Progenitor cell of endocrine pancreas (in vitro differentiated cells): ENCODE measurements at places on chromosomes 1 and 21.

GRCh38 chr1:161915051-161915503 is 108.6 kb downstream of the OLFML2B start:
- no peak for DNase-seq
- H3K36me3 ChIP-seq: no peaks in the 10 kb centered on the region
- no peaks in the 10 kb centered on the region for H3K27me3 ChIP-seq
- no peaks in the 10 kb centered on the region for H3K4me1 ChIP-seq

DNA sequence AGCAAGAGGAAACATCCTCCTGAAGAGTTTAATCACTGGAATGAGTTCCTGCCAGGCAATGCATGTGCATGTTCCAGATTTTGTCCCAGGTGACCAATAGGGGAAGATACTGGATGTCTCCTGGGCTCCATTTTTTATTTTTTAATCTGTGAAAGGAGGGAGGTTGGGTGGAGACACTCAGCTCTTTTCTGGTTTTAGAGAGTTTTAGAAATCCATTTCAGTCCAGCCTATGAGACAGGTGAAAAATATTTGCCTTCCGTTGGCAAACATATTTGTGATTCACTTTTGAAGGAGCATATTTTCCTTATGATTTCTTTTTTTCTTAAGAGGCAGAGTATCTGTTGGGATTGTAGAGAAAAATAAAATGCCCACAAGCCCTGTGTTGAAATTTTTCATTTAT is 70.7 kb downstream of the ABCA4 start:
- no peak overlapping the region for H3K4me3 ChIP-seq
- peaks cover 8% of the 10 kb centered on the region for H3K27me3 ChIP-seq
- no peak overlapping the region for H3K27ac ChIP-seq
- H3K4me1 ChIP-seq: peaks cover 20% of the 10 kb centered on the region

- H3K27ac ChIP-seq: no peak overlapping the region
- no peaks in the 10 kb centered on the region for H3K4me1 ChIP-seq
- DNase-seq: no peak
- no peak overlapping the region for H3K4me3 ChIP-seq
Observed at GRCh38 chr21:25813917-25814316, 79.1 kb downstream of the GABPA start.

DNA sequence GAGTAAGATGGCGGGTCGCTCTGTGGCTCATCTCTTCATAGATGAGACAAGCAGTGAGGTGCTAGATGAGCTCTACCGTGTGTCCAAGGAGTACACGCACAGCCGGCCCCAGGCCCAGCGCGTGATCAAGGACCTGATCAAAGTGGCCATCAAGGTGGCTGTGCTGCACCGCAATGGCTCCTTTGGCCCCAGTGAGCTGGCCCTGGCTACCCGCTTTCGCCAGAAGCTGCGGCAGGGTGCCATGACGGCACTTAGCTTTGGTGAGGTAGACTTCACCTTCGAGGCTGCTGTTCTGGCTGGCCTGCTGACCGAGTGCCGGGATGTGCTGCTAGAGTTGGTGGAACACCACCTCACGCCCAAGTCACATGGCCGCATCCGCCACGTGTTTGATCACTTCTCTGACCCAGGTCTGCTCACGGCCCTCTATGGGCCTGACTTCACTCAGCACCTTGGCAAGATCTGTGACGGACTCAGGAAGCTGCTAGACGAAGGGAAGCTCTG is 2.4 kb downstream of the TNFAIP8L2 start:
- no peak for DNase-seq

DNA sequence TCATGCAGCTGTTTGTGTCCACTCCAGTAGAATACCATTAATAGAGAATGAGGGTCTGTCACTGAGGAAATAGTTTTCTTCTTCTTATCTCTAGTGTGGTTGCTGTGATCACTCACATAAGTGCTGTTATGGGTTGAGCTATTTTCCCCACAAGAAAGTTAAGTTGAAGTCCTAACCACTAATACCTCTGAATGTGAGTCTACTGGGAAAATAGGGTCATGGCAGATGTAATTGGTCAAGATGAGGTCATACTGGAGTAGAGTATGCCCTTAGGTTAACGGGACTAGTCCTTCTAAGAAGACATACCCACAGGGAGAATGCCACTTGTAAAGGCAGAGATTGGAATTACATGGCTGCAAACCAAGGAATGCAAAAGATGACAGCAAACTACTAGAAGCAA is 70.5 kb upstream of the COL24A1 start:
- no peaks in the 10 kb centered on the region for H3K36me3 ChIP-seq
- H3K4me1 ChIP-seq: peaks cover 9% of the 10 kb centered on the region
- H3K4me3 ChIP-seq: no peak overlapping the region

- DNase-seq: no peak
- H3K27me3 ChIP-seq: no peaks in the 10 kb centered on the region
- no peaks in the 10 kb centered on the region for H3K36me3 ChIP-seq
Observed at GRCh38 chr1:192252776-192253175, 64.0 kb upstream of the RGS21 start.

GRCh38 chr1:6275826-6276782 is 15.2 kb upstream of the GPR153 start:
- peaks cover 4% of the 10 kb centered on the region for H3K4me1 ChIP-seq
- no peak for DNase-seq
- H3K4me3 ChIP-seq: no peak overlapping the region
- H3K27me3 ChIP-seq: no peaks in the 10 kb centered on the region

DNA sequence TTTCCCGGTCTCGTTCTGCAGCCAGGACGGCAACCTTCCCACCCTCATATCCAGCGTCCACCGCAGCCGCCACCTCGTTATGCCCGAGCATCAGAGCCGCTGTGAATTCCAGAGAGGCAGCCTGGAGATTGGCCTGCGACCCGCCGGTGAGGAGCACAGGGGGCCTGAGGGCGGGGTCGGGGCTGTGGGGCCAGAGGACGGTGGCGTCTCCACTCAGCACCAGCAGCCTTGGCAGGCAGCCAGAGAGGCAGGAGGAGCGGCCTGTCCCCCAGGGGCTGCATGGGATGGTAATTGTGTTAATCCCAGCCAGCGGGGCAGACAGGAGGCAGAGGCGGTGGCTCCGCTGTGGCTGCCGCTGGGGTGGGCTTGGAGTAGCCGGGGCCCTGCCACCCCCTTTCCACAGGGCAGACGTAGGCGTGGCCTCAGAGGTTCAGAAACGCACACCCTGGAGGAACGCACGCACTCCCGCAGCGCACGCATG is 12.1 kb downstream of the SAMD11 start:
- no peaks in the 10 kb centered on the region for H3K36me3 ChIP-seq
- peaks cover 19% of the 10 kb centered on the region for H3K4me1 ChIP-seq
- no peak overlapping the region for H3K27ac ChIP-seq
- no peak for DNase-seq
- peaks cover 38% of the 10 kb centered on the region for H3K27me3 ChIP-seq

GRCh38 chr1:206703661-206704060 is 19.0 kb downstream of the MAPKAPK2 start:
- H3K27me3 ChIP-seq: no peaks in the 10 kb centered on the region
- no peak overlapping the region for H3K4me3 ChIP-seq
- DNase-seq: no peak
- H3K27ac ChIP-seq: no peak overlapping the region
- H3K4me1 ChIP-seq: peaks cover 39% of the 10 kb centered on the region

- peak overlapping the region; percentile 73 for H3K4me3 ChIP-seq
- no peaks in the 10 kb centered on the region for H3K36me3 ChIP-seq
- H3K27me3 ChIP-seq: peaks cover 55% of the 10 kb centered on the region
- H3K4me1 ChIP-seq: peaks cover 19% of the 10 kb centered on the region
Observed at GRCh38 chr1:223133306-223133823, 9.7 kb downstream of the TLR5 start.

GRCh38 chr1:201468501-201468843 is 516 bp downstream of the PHLDA3 start:
- H3K27ac ChIP-seq: peak overlapping the region; percentile 94
- H3K4me3 ChIP-seq: peak overlapping the region; percentile 82
- H3K4me1 ChIP-seq: peaks cover 14% of the 10 kb centered on the region
- peaks cover 33% of the 10 kb centered on the region for H3K27me3 ChIP-seq
- H3K36me3 ChIP-seq: peaks cover 9% of the 10 kb centered on the region
- peak; percentile 22 for DNase-seq

- DNase-seq: no peak
- H3K4me3 ChIP-seq: no peak overlapping the region
- no peak overlapping the region for H3K27ac ChIP-seq
- H3K36me3 ChIP-seq: no peaks in the 10 kb centered on the region
- H3K27me3 ChIP-seq: no peaks in the 10 kb centered on the region
Observed at GRCh38 chr1:60875138-60875537, 207.2 kb upstream of the NFIA start.

GRCh38 chr1:212034516-212035122 is 738 bp downstream of the INTS7 start:
- no peak for DNase-seq
- H3K36me3 ChIP-seq: peaks cover 8% of the 10 kb centered on the region
- H3K4me3 ChIP-seq: peak overlapping the region; percentile 99
- H3K4me1 ChIP-seq: peaks cover 36% of the 10 kb centered on the region

DNA sequence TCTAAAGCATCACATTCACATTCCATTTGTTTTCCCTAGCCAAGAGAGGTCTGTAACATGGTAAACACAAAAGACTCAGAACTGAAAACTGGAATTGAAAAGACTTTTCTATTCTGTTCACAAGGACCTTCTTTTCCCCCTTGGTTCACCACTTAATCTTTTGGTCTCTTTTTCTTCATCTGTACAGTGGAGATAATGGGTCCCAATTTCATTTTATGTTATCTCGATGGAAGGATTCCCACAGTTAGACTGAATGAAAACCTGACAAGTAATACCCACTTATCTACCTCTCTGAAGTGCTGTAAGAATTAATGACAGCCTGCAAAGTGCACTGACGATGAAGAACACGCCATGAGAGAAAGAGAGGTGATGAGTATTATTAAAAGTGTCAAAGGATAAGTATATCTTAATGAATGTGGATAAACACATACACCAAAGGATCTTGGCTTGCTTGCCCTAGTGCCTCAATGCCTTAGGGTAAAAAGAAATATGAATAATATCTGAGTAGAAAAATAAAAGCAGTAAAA is 71.5 kb downstream of the CYYR1 start:
- H3K36me3 ChIP-seq: peaks cover 2% of the 10 kb centered on the region
- no peak for DNase-seq
- H3K4me1 ChIP-seq: peaks cover 4% of the 10 kb centered on the region
- no peak overlapping the region for H3K4me3 ChIP-seq
- H3K27me3 ChIP-seq: no peaks in the 10 kb centered on the region

- H3K27ac ChIP-seq: no peak overlapping the region
- H3K27me3 ChIP-seq: no peaks in the 10 kb centered on the region
- peaks cover 1% of the 10 kb centered on the region for H3K36me3 ChIP-seq
- H3K4me3 ChIP-seq: no peak overlapping the region
Observed at GRCh38 chr21:23743821-23744220, 1863.5 kb downstream of the MRPL39 start.
